ENCODE measurements at places on chromosomes 11 and 22. TPM values are rescaled to one million over a fixed set of nuclear protein-coding genes. Genes with fewer than 3 reads are reported as not detected.

The BRSK2 gene
- total RNA-seq, result 4.9 TPM

The ANO3 gene
- 0.13 TPM for total RNA-seq

The LMO2 gene
- total RNA-seq, result 4.5 TPM

The OTOG gene
- total RNA-seq, result 1.8 TPM

The VSIG2 gene
- total RNA-seq, result 0.25 TPM

The OPCML gene
- total RNA-seq, result 2.6 TPM

GRCh38 chr11:120212926-120213325, 2.1 kb downstream of the OAF start:
- DNase-seq, result no peak
- H3K36me3 ChIP-seq, result no peaks in the 10 kb centered on the region
- H3K27ac ChIP-seq, result no peak overlapping the region
- peaks cover 32% of the 10 kb centered on the region for H3K4me1 ChIP-seq
- H3K4me3 ChIP-seq, result peak overlapping the region; percentile 85

- no peak for DNase-seq
- no peak overlapping the region for H3K27ac ChIP-seq
- no peaks in the 10 kb centered on the region for H3K36me3 ChIP-seq
- peaks cover 13% of the 10 kb centered on the region for H3K27me3 ChIP-seq
- no peaks in the 10 kb centered on the region for H3K4me1 ChIP-seq
- no peak overlapping the region for H3K4me3 ChIP-seq
These were observed 114.9 kb downstream of the PGR start for GRCh38 chr11:101014600-101015285.

- DNase-seq, result no peak
- no peak overlapping the region for H3K27ac ChIP-seq
- H3K27me3 ChIP-seq, result peaks cover 84% of the 10 kb centered on the region
- no peaks in the 10 kb centered on the region for H3K36me3 ChIP-seq
- H3K4me1 ChIP-seq, result no peaks in the 10 kb centered on the region
These were observed 46.8 kb upstream of the IGLL5 start for GRCh38 chr22:22840780-22841179.

DNA sequence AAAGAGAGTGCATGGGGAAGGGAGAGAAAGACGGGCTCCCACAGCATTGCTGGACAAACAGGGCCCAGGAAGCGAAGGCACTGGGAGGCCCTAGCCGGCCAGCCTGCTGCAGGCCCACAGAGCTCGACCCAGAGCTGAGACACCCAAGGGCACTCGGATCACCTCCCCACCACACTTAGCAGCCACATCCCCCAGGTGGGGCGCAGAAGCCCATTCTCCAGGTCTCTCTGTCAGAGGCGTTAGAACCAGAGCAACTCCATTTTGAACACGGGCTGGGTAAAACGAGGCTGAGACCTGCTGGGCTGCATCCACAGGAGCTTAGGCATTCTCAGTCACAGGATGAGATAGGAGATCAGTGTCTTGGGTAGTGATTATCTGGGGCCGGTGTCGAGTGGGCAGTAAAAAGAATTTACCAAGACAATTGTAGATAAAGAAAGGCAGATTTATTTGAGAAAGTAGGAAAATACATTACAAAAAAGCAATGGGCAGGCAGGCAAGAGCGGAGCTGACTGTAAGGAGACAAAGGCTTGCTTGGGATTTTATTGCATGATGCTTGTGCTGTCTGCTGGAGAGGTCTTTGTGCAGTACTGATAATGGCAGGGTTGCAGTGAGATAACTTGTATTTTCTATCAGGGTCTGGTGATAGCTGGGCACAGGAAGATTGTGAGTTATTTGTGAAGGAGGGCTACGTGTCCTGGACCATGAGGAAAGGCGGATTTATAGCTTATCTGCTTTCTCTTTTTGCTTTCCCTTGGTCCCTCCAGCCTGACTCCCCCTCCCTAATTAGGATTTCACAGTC, 13.4 kb upstream of the CAPN5 start:
- H3K4me3 ChIP-seq, result no peak overlapping the region
- no peaks in the 10 kb centered on the region for H3K4me1 ChIP-seq
- H3K27me3 ChIP-seq, result no peaks in the 10 kb centered on the region
- H3K36me3 ChIP-seq, result no peaks in the 10 kb centered on the region
- H3K27ac ChIP-seq, result no peak overlapping the region
- DNase-seq, result no peak

- no peak overlapping the region for H3K27ac ChIP-seq
- no peaks in the 10 kb centered on the region for H3K27me3 ChIP-seq
- H3K4me3 ChIP-seq, result no peak overlapping the region
- no peak for DNase-seq
These were observed 101.8 kb upstream of the CADM1 start for GRCh38 chr11:115605871-115606497.

- H3K4me3 ChIP-seq, result no peak overlapping the region
- H3K4me1 ChIP-seq, result no peaks in the 10 kb centered on the region
- no peak overlapping the region for H3K27ac ChIP-seq
- H3K36me3 ChIP-seq, result no peaks in the 10 kb centered on the region
- H3K27me3 ChIP-seq, result peaks cover 89% of the 10 kb centered on the region
These were observed 121.2 kb downstream of the ZNF280B start for GRCh38 chr22:22387386-22387736.

DNA sequence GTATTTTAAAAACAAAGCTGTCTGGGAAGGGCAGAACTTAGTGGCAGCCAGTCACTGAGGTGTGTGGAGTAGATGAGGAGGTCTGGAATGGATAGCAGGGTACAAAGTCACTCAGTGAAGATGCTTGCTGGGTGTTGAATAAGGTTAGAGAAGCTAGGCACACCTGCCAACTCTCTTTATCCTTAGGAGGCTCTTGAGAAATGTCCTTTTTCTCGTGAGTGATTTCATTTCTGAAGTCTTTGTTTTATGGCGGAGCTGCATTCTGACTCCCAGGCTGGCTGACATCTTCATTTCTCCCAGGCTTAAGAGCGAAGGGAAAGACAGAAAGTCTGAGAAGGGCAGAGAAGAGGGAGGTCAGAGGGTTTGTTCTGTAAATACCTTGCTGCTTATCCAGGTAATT, 31.0 kb downstream of the CECR2 start:
- no peaks in the 10 kb centered on the region for H3K27me3 ChIP-seq
- H3K4me3 ChIP-seq, result no peak overlapping the region
- peak overlapping the region; percentile 15 for H3K27ac ChIP-seq
- H3K36me3 ChIP-seq, result no peaks in the 10 kb centered on the region

All from mesothelial cell of epicardium (in vitro differentiated cells).